ENCODE measurements at places on chromosomes 2 and 18.

DNA sequence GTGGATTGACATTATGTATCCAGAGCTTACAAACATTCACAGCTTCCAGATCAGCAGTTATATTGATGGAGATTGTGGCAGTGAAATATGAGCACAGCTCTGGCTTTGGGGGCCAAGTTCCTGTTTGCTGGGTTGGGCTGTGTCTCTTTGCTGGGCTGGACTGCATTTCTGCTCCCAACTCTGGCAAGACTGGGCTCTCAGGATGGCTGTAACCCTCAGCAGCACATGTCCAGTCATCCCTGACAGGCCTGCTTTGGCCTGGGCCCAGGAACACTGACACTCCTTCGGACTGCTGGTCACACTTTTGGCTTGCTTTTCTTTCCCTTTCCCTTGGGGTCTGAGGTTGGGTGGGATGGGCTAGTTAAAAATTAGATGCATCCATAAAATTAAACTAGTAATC is 17.9 kb upstream of the VPS4B start:
- no peak for DNase-seq

GRCh38 chr18:58896268-58896667 is 31.6 kb downstream of the ZNF532 start:
- DNase-seq = no peak

- no peak for DNase-seq
Observed at GRCh38 chr2:158575051-158575635, 118.4 kb downstream of the PKP4 start.

- DNase-seq = no peak
Observed at GRCh38 chr2:173803449-173803848, 161.7 kb downstream of the SP3 start.

DNA sequence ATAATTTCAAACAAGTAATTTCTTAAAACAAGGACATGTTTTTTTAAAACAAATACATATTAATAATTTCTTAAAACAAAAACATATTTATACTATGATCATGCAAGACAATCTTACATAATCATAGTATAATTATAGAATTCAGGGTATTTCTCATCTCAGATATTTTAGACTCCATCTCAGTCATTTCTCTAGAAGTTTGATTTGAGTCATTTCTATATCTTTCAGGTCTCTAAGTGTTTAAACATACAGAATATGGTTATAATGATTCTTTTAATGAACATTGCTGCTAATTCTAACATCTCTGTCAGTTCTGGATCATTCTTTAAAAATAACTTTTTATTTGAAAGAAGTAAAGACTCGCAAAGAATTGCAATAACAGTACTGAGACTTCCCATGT is 154.2 kb upstream of the KYNU start:
- DNase-seq = no peak

GRCh38 chr2:102796337-102796736 is 34.5 kb downstream of the TMEM182 start:
- DNase-seq = no peak

- DNase-seq = no peak
Observed at GRCh38 chr2:204321027-204321800, 224.1 kb upstream of the PARD3B start.

GRCh38 chr2:203898657-203899056 is 31.1 kb downstream of the CTLA4 start:
- DNase-seq = no peak

GRCh38 chr2:197888321-197888720 is 83.9 kb downstream of the PLCL1 start:
- DNase-seq = no peak

DNA sequence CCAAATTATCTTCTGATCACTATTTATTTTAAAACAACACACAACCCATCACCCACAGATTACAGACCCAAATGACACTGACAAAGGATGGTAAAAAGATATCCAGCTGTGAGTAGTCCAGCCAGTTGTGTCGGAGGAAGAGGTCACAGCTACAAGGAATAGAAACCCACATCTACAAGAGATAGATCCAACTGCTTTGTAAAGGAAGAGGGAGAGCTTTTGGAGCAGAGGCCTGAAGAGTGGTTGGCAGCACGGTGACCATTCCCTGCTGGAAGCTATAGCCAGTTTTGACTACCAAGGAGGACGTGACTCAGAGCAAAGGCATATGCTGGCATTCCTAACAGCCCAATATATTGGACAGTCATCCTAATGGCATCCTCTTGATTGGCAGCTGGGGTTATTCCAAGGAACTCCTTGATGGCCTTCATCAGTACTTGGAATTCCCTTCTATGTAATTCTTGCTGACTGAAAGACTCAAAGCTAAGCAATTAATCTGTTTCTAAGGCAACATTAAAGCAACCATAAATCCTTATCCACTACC is 17.1 kb downstream of the SLC8A1 start:
- DNase-seq = no peak

DNA sequence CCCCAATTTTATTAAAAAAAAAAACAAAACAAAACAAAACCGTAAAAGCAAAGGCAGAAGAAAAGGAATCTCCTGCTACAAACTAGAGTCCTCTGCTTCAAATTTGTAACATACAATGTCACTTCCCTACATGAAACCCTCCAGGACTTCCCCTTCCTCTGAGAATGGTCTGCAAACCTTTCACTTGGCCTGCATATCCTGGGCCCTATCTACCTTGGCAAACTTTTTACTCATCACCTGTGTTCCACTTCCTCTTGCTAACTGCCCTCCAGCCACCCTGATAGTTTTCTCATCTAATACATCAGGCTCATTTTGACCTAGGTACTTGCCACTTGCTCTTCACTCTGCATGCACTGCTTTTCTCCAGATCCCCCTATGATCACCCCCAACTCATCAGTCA is 255.5 kb downstream of the ETAA1 start:
- DNase-seq = no peak

DNA sequence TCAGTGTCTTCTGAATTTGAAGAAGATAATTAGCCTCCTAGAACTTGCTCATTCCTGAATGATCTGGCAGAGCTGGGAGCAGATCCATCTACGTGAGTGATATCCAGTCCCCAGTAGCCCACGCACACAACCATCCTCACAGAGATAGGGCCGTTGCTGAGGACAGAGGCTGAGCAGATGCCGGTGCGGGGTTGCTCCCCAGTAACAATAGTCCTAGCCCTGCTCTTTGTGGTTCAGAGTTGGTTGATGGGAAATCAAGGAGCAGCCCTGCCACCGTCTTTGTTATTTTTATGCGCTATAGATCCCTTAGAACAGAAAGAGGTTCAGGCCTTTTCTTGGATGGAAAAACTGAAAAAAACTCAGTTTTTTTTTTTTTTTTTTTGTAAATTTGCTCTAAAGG is 69.3 kb downstream of the VWA3B start:
- DNase-seq = no peak

- no peak for DNase-seq
Observed at GRCh38 chr2:183493040-183493439, 368.8 kb downstream of the NUP35 start.

DNA sequence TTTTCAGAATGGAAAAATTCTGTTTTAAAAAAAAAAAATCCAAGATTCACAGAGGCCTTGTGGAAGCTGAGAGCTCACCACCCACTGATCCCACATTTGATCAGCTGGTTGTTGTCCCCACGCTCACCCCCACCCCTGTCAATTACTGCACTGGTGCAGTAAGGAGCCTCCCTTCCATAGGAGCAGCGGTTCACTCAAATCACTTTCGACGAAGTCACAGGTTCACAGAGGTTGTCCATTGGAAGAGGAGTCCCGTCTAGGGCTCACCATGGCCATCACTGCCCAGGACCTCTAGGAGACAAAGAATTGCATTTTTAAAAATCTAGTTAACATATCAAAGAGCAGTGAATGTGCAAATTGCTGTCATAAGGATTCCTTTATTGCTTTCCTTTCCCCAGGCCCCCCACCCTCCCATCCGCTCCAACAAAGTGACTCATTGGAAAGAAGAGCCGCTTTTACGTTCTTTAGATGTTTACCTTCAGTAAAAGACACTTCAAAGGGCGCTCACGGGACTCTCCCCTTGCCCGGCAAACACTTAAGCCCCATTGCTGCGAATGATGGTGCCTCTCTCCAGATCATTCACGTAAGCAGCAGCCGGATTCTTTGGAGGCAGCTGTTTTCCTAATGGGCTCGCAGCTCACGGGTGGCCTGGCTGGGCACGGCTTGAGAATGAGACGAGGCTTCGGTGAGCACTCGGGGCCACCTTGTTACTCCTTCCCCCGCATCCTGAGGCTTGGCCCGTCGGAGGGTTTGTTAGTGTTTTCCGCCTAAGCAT is 165.5 kb upstream of the SALL3 start:
- DNase-seq = peak; percentile 60

DNA sequence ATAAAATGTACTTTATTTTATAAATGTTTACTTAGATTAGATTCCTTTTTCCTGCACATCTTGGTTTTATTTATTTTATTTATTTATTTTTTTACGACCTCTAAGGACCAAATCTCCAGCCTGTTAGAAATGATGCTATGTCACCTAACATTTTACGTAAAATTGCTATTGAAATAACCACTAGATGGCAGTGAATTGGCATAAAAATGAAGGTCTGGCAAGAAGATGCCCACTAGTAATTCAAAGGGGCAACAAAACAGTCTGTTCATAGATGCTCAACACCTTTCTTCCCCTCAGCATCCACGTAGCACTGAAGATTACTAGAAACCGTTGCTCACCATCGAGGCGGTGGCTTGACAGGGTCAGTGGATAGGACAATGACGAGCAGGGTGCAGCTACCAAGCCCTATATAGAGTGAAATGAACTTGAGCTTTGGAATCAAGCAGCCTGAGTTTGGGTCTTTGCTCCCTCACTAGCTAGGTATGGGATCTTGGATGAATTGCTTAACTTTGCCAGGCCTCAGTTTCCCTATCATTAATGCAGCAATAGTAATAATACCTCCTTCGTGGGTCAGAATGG is 128.7 kb upstream of the L3MBTL4 start:
- peak; percentile 42 for DNase-seq

DNA sequence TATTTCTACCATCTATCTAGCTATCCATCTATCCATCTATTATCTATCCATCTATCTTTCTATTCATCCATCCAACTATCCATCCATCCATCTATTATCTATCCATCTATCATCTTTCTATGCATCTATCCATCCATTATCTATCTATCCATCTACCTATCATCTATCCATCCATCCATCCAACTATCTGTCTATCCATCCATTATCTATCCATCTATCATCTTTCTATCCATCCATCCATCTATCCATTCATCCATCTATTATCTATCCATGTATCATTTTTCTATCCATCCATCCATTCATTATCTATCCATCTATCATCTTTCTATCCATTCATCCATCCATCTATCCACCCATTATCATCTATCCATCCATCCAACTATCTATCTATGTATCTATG is 24.6 kb upstream of the ZNF407 start:
- DNase-seq = no peak

DNA sequence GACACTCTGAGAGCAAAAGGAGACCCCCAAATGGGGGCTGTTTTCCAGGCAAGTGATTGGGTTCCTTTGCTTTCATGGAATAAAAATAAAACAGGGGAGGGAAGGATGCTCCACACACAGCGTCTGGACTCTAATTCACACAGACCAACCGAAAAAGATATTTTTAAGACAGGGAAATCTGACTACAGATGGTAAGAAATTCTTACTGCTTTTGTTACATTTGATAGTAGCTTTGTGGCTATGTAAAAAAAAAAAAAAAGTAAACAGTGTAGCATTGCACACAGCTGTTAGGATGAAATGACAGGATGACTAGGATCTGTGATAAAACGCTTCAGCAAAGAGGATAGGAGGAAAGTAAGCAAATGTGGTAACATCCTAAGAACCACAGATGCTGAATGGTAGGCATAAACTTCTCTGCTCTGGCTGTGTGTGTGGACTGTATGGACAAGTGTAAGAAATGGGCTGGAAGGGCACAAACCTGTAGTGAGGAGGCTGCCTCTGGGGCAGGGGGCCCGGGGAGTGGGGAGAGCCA is 207.6 kb downstream of the ANAPC1 start:
- no peak for DNase-seq

DNA sequence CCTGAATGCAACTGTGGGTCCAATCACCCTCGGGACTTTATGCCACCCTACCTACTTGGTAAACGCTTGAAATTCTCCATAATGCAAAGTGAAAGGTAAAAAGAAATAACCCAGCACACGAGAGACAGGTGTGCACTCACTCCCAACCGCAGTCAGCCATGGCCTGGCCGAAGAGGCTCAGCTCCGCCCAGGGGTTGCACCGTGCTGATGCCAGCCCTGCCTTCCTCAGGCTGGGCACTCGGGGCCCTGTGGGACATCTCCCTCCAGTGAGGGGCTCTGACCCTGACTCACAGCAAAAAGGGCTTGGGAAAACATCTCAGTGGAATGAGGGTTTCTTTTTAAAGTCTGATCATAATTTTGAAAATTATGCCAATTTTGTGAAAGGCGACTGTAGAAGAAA is 13.3 kb downstream of the SLC66A2 start:
- no peak for DNase-seq

DNA sequence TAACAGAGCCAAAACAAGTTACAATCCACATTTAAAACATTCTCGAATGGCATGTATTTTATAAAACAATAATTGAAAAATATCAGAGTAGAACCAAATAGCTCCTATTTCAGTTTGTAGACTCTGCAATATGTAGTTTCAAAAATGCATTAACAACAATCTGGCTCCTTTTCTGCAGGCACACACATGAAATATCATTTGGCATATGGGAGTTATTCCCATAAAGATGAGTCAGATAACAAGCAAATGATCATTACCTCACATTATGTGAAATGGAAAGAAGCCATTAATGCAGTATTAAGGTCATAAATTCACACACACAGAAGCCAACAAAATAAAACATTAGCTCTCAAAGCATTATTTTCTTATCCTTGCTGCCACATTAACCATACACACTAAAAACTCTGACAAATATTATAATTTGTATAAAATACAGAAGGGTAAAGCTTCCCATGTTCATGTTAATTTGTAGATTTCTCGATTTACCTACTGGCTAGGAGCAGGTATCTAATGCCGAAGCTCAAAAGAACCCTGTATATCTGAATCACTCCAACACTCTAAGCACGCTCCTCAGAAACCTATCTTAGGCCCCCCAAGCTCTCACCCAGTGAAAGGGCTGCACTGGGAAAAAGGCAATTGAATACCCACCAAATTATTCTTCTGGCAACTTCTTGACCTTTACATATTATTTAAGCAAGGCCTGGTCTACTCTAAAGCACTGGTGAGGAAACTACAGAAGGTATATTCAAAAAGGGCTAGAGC is 13.8 kb downstream of the NBAS start:
- no peak for DNase-seq

- no peak for DNase-seq
Observed at GRCh38 chr2:121004359-121004758, 268.7 kb downstream of the GLI2 start.

DNA sequence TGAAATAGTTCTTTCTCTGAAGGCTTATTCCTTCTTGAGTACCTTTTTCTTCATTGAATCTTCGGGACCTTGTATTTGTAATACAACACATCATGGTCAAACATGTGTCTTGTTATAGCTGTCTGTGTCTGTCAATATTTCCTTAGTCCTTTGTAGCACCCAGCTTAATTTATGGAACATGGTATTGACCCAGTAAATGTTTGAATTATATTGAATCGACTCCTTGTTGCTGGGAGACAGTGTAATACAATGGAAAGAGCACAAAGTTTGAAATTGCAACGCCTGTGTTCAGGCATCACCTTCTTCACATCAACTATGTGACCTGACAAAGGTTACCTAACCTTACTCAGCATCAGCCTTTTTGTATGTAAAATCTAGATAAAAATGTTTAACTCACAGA is 267.2 kb upstream of the CYRIA start:
- DNase-seq = no peak

Measured in neural progenitor cell (in vitro differentiated cells).